ENCODE measurements at places on chromosomes 6 and 20.

DNA sequence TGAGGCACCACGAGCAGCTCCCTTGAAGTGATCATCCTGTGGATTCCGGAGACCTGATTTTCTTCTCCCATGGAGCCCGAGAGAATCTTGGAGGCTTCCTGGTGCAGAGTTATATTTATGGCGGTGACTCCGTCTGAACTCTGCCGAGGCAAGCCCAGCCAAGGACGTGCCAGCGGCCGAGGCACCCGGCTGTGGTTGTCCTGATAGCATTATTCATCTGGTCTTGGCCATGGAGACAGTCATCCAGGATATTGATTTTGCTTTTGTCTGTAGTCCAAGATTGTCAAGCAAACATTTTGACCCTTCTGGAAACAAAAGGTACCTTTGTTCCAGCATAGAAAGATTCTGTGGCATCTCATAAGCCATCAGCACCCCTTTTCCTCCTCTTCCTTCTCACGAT, 163.3 kb downstream of the SCML4 start:
- no peak for DNase-seq

DNA sequence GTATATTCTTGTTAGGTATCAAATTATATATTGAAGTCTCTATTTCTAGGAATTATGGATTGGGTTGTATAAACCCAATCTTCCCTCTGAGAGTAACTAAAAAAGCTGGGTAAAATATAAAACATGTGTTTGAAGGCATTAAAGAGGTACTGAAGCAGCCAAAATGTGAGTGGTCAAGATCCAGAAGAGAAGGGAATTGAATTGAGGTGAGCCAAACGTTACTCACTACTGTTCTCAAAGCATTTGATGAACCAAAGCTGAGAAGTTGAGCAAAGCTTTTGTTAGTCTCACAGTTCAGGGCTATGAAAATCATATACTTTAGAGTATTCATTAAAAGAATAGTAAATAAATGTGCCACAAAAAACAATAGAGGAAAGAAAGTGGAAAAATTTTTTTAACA, 365.8 kb downstream of the BCKDHB start:
- no peak for DNase-seq

DNA sequence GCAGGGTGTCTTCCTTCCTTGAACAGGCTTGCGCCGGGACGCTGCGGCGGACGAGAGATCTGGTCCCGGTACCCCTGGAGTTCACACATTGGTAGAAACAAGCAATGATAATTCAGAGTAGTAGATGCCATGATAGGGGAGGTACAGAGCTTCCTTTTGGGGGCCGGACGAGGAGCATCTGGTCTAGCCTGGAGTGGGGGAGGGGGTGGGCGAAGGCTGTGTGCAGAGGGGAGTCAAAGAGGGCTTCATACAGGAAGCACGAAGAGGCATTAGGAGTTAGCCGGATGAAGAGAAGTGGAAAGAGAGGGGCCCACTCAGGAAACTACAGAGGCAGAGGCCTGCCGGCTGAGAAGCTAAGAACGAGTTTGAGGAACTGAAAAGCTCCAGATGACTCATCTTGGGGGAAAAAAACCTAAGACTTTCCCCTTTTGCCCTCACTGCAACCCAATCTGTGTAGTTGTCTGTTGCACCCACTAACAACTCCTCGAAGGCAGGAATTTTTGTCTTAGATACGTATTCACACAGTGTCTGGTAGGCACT, 611 bp downstream of the CNPY3 start:
- DNase-seq = peak; percentile 45

DNA sequence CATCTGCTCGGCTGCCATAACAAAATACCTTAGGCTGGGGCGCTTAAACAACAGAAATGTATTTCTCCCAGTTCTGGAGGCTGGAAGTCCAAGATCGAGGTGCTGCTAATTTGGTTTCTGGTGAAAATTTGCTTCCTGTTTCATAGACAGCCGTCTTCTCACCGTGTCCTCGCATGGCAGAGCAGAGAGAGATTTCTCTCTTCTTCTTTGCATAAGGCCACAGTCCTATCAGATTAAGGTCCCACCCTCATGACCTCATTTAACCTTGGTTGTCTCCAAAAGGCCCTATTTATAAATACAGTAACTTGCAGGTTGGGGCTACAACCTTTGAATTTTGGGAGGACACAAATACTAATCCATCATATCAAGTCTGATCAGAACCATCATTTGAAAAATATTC, 544.3 kb downstream of the KIF16B start:
- no peak for DNase-seq

- no peak for DNase-seq
Measured at GRCh38 chr6:41705311-41705995, 30.0 kb downstream of the TFEB start.

DNA sequence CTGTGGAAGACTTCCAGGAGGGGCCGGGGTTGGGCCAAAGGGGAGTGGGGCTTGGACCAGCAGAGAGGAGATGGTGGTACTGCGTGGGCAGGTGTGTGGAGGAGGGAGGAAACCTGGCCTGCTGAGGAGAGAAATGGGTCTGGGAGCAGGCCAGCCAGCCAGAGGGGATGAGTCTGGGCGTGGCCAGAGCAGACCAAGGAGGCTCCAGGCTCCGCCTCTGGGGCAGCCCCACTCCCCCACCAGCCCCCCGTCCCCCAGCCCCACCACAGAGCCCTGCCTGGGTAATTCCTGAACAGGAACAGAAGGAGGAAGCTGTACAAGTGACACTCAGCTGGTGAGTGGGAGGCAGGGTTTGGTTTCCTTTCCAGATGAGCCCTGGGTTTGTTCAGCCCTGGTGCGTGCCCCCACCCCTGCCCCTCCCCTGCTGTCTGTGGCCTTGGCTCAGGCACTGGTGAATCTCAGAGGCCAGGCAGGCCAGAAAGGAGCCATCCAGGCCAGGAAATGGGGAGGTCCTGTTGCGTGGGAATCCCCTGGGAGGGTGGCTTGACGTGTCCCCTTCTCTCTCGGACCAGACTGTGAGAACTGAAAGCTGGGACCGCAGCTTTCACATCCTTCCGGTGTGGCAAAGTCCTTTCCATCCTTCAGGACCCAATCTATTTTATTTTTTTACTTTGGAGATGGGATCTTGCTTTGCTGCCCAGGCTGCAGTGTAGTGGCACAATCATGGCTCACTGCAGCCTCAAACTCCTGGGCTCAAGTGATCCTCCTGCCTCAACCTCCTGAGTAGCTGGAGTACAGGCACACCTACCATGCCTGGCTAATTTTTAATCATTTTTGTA, 9.4 kb upstream of the SRC start:
- no peak for DNase-seq

GRCh38 chr6:111478749-111479148, 4.3 kb downstream of the REV3L start:
- DNase-seq = no peak

GRCh38 chr6:149082320-149082719, 235.2 kb upstream of the TAB2 start:
- peak; percentile 70 for DNase-seq

DNA sequence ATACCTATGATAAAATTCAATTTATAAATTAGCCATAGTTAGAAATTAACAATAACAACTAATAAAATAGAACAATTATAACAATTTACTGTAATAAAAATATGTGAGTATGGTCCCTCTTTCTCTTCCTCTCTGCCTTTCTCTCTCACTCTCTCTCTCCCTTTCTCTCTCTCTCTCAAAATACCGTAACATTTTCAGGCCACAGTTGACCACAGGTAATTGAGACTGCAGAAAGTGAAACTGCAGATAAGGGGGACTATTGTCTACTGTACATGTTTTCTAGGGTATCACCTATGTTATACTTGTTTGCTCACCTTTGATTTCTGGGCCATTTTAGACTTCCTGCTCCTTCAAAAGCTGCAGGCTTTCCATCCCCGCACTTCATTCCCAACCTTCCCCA, 46.8 kb downstream of the LY86 start:
- no peak for DNase-seq

- no peak for DNase-seq
Measured at GRCh38 chr20:15154070-15154469, 816.7 kb upstream of the FLRT3 start.

DNA sequence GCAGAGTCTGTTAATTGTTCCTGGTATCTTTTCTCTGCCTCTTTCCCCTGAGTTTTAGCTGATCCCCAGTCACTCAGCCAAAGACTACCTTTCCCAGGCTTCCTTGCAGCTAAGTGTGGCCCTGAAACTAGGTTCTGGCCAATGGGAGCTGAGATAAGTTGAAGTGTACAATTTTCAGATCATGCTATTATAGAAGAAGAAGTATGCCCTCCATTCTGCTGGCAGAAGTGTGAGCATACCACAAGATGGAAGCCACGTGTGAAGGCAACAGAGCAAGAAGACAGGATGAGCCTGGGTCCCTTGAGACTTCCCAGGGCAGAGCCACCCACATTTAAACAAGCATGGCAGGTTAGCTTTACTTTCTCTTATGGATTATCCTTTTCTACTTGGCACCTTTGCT, 273.2 kb downstream of the HIVEP2 start:
- DNase-seq = no peak

DNA sequence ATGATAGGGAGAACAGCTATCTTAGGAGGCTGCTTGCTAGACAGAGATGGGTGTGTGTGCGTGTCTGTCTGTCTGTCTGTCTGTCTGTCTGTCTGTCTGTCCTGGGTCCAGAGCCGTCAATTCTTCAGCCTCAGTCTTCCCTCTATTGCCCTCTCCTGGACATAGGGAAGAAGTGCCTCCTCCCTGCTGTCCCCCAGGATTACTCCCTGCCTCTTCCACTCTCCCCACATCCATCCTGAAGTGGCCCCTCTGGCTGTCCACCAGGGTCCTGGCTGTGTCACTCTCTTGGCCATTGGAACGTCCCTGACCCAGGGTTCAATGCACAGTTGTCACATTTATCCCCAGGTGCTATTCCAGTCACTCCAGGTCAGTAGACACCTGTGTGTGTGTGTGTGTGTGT, 10.2 kb downstream of the TREML2 start:
- no peak for DNase-seq

DNA sequence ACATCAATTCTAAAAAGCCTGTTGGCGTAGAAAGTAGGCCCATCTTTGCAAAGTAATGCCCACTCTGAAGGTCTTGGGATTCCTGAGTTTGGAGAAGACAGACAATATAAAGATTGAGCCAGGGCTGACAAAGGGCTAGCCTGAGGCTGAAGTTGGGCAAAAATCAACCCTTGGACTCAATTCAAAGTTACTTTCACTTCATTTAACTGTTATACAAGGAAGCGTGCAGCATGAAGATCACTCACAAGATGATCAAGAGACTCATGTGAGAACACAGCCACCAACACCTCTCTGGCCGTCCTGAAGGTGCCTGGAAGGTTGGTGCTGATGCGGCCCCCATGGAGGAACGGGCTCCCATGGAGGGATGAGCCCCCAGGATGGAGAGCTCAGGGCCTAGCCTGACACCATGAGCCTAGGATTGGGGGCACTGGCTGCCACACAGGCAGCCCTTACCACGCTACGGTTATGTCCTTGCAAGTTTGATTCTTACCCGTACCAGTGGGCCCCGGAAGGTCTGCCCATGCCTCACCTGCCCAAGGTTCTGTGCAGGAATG, 26.6 kb downstream of the FOXC1 start:
- DNase-seq = no peak

DNA sequence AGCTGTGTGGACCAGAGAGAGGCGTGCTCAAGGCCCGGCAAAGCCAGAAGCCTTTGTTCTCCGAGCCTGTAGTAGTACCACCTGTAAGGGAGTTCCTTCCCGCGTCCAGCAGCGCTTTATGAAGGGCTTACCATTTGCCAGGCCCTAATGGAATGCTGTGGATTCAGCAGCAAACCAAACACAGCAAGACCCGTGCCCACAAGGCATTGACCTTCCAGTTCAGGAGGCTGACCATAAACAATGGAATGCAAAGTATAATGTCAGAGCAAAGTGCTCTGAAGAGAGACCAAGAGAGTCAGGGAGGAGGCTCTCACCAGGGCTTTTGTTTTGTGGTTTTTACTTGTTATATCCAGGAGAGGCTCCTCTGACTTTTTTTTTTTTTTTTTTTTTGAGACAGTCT, 209.8 kb downstream of the ZMYND8 start:
- DNase-seq = no peak

- no peak for DNase-seq
Measured at GRCh38 chr6:24908650-24909035, 27.1 kb downstream of the RIPOR2 start.

- no peak for DNase-seq
Measured at GRCh38 chr6:139028215-139028657, 309 bp upstream of the ABRACL start.

- no peak for DNase-seq
Measured at GRCh38 chr6:1321738-1322137, 9.8 kb downstream of the FOXQ1 start.

DNA sequence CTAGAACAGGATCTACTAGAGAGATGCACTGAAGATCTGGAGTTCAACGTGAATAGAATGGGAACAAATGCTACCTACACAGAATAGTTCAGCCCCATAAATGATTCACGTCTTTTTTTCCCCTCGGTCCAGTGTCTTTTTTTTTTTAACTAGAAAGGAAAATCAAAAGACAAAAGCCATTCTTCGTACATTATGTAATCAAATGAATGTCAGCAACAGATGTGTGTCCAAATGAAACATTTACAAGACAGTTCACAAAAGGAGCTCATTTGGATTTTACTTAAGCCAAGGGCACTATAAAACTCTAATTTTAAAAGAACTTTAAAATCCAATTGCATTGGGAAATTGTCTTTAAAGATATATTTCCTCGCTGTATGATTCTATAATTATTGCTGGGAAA, 42.4 kb downstream of the FAM184A start:
- no peak for DNase-seq

DNA sequence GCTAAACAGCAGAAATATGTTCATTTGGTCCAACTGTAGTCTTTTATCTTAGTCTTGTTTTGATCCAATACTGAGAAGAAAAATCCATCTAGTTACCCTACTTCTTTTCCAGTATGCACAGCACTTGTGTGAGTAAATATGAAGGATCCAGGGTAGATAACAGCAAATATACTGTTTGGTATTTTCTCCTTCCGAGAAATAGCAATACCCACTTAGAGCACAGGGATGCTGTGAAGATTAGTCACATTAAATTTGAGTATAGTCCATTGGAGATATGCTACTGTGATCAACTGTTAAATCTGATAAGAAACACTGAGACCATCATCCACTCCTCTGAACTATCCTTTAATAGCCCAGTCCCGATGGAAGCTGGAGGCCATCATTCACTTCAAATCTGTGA, 145.2 kb downstream of the PDE7B start:
- no peak for DNase-seq

- DNase-seq = no peak
Measured at GRCh38 chr6:74289884-74290283, 593.9 kb downstream of the CD109 start.

- no peak for DNase-seq
Measured at GRCh38 chr20:56691325-56691998, 62.4 kb downstream of the TFAP2C start.
